ENCODE measurements at places on chromosomes 4 and X.

DNA sequence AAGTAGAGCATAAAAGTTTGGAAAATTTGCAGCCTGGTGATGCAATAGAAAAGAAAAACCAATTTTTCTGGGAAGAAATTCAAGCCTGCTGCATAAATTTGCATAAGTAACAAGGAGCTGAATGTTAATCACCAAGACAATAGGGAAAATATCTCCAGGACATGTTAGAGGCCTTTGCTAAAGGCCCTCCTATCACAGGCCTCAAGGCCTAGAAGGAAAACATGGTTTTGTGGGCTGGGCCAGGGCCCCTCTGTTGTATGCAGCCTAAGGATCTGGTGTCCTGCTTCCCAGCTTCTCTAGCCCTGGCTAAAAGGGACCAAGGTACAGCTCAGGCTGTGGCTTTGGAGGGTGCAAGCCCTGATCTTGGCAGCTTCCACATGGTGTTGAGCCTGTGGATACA is 6.2 kb upstream of the RTL3 start:
- DNase-seq, result no peak

DNA sequence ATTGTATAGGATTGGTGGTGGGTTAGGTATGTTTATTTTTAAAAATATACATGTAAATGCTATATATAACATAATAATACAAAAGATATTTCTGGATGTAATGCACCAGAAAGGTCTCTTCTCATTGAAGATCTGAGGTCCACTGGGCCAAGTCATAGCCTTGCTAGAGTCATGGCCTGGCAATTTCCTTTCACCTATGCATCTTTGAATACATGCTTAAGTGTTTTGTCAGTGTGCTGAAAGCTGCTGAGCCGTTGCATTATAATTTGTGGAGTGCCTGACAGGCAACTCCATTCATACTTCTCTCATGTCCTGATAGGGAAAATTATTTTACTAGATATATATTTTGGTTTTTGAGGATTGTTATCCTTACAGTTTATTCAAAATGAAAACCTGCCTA is 410.2 kb upstream of the CT83 start:
- DNase-seq, result no peak

DNA sequence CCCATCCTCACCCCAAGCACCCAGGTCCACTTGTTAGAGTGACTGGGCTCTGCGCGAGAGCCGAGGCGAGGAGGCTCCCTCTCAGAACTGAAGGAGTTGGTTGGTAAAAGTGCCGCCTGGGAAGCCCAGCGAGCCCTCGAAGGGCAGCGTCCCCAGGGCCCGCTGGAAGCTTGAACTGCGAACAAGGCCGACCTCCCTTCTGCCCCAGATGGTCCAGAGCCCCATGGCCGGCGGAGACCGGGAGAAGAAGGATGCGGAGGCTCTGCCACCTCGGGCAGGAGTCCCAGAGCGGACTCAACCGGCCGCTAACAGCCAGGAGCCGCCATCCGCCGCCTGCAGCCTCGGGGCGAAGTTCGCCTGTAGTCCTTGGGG is 116.3 kb upstream of the TEX13C start:
- DNase-seq, result no peak

DNA sequence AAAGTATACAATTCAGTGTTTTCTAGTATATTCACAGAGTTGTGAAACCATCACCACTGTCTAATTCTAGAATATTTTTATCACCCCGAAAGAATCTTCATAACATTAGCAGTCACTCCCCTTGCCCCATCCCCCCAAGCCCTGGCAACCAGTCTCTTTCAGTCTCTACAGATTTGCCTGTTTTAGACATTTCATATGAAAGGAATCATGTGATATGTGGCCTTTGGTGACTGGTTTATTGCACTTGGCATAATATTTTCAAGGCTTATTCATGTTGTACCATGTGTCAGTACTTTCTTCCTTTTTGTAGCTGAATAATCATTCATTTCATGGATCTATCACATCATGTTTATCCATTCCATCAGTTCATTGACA is 371.7 kb downstream of the AFF2 start:
- no peak for DNase-seq

DNA sequence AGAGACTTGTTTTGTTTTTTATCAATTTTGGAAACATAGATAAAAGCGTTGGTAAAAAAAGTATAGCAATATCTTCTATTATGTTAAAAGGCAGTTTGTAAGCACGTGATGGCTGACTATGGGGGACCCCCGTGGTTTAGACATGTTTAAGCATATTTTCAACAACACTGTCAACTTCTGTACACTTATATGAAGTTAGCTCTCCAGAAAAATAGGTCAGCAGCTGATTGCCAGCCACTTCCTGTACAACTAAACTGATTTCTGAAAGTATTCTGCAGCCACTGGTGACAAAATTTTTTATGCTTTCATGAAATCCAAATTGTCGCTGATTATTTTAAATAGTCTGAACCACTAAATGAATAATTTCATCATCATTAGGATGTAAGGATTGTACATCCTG is 45.2 kb downstream of the RBMX2 start:
- no peak for DNase-seq

- DNase-seq, result no peak
These were observed at the start of gene CFP for GRCh38 chrX:47629419-47630200. TSS of gene CFP (minus strand) at chrX:47629930. CDS start at chrX:47629844, 86 bp downstream.

GRCh38 chr4:162149644-162150043 is 14.2 kb downstream of the FSTL5 start:
- DNase-seq, result no peak

- no peak for DNase-seq
These were observed 186.6 kb upstream of the MAOA start for GRCh38 chrX:43469391-43470054.

- DNase-seq, result no peak
These were observed 106.1 kb downstream of the ARAP2 start for GRCh38 chr4:36138220-36138619.

- peak; percentile 76 for DNase-seq
These were observed 23.2 kb upstream of the AASDH start for GRCh38 chr4:56410247-56411062.

DNA sequence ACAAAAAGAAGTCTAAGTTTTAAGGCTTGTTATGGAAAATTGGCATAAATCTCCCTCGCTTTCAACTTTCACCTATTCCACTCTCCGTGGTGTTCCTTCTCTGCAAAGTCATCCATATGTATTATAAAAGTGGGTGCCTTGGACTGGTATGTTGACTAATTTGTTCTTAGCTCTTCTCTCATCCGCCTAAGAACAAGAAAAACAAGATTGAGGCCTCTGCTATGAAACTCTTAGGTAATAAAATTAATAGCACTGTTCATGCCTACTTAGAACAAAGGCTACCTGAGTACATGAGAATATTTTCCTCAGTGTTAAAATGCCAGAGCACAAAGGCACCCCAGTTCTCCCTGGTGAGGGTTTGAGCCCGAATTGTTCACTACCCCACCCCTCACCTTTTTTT is 1.3 kb downstream of the CNGA1 start:
- no peak for DNase-seq

DNA sequence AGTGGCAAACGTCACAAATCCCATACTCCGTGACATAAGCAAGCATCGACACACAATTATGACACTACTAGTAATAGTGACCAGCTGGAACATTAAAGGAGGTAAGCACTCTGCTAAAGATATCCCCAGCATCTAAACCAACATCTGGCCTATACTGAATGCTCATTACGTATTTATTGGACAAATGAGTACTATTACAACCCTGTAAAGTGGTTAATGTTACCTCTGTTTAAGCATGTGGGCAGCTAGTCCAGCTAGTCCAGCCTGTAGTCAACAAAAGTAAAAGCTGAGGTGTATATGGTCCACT is 419 bp upstream of the RPGR start:
- DNase-seq, result no peak

GRCh38 chr4:21242163-21242562 is 541.9 kb downstream of the PACRGL start:
- DNase-seq, result no peak

GRCh38 chrX:55167124-55167803 is 52.9 kb upstream of the PAGE5 start:
- DNase-seq, result no peak

- DNase-seq, result no peak
These were observed 496.9 kb upstream of the DIPK2B start for GRCh38 chrX:45697591-45697990.

GRCh38 chrX:44228621-44229020 is 114.9 kb downstream of the EFHC2 start:
- no peak for DNase-seq

- no peak for DNase-seq
These were observed 647.0 kb upstream of the AADAT start for GRCh38 chr4:170736710-170737109.

DNA sequence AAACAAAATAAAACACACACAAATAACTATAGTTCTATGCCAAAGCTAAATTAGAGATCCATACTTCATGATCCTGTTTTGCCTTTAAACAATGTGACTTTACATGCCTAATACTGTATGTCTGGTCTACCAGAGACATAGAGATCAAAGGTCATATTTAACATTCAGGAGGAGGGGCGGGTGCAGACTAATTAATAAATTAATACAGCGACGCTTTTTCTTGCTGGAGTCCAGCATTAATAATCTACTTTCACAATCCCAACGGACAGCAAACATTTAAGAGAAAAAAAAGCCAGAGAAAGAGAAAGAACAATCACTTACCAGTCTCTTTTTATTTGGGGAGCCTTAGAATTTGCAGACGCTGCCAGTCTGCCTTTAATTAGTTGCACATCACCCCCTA is 509 bp downstream of the CXXC4 start:
- no peak for DNase-seq

GRCh38 chr4:179596621-179597020 is 2154.4 kb upstream of the AGA start:
- no peak for DNase-seq

DNA sequence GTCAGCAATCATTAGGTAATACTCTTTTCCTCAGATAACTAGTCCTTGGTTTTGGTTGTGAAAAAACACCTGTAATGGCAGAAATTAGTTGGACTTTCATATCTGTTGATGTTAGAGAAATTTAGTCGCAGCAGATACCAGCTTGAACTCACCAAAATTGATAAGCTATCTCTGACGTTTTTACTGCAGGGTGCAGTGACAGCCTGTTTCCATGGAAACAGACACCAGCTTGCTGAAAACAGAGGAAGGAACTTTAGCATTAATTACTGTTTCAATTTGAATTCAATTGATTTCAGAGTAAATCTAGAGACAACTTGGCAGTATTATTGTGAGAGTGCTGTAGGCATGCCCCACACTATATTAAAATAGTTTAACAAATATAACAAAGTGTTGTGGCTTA is 246.5 kb downstream of the PPP1R2C start:
- no peak for DNase-seq

DNA sequence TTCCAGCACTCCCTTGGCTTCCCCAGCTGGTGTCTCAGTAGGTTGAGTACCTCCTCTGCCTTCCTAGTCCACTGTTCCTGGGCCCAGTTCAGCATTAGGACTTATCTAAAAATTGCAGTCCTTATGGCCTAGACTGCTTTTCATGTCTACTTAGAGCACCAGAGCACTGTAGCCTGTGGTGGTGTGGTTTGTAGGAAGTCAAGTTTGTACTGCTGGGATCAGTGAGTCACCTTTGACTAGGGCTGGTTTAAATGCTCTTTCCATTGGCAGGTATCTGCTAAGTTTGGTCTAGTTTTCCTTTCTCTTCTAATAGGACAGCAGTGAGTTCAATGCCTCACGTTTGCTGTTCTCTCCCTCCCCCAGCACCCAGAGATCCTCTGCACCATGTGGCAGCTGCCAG is 233.6 kb upstream of the WDFY3 start:
- no peak for DNase-seq

DNA sequence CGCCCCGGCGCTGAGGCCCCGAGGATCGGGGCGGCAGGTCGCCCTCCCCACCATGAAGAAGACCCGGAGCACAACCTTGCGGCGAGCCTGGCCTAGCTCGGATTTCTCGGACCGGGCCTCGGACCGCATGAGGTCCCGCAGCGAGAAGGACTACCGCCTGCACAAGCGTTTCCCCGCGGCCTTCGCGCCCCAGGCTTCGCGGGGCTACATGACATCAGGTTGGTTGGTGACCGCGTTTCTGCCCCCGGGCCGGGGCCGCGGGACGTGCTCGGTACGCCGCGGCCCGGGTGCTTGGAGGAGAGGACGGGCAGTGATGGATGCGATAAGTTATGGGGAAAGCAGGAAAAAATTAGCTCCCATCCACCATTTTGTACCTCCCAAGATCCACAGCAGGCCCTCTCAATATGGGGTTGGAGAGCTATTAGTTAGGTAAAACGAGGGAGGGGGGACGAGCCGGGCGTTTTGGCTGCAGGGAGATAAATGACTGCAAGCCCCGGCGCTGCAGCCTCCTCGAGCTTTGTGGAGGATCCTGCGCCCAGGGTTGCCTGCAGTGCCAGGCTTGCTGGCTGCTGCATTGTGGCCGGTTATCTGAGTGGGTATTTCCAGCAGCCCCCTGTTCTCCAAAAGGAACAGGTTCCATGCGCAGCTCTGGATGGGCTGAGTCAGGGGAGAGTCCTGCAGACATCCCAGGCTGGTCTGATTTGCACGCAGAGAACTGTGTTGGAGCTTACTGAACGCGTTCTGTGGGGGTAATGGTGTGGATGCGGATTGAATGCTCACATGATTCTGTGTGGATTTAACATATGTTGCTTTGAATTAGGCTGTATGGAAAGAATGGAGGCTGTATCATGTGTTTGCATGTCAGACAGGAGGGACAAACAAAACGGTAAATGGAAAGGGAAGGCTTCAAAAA is 1.9 kb downstream of the STOX2 start:
- DNase-seq, result peak; percentile 60

DNA sequence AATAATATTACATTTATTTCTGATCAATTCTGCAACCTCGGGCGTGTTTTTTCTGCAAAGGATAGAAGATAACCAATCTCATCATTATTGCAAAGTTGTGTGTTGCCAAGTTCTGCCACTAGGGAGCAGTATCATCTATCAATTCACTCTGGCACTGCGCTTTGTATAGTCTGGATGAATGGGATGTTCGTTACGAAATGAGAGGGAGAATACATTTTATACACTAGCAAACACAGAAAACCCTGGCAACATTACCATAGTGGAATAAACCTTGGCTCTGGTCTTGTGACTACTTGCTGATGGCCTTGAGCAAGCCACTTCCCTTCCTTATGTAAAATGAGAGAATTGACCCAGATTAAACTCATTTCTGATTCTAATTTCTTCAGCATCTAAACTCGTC is 97.5 kb upstream of the ZNF518B start:
- DNase-seq, result peak; percentile 49

DNA sequence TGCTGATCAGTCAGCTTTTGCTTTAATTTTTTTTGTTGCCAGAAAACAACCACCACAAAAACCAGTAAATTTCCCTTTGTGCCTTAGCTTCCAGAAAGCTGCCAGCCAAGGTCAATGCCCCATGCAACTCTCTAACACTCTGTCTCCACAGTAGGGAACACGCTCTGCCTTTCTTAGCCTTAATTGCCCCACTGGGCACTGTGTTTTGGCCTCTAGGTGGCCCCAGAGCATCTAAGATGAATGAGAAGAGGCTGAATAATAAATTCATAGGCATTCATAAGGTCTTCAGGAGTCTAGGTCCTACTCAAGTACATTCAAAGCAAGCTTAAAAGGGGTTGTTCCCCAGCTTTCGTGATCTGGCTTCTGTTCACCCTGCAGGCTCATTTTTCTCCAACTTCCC is 57.7 kb upstream of the PASD1 start:
- DNase-seq, result peak; percentile 16

GRCh38 chr4:80500613-80501012 is 165.1 kb downstream of the CFAP299 start:
- no peak for DNase-seq

All from iPS-NIHi11 (cell line).